Liver (tissue), 10 donors: ENCODE measurements at places on chromosomes 16 and 17. TPM values are rescaled to one million over a fixed set of nuclear protein-coding genes. Genes with fewer than 3 reads are reported as not detected.

RTN4RL1 gene
- total RNA-seq = 1.8 TPM

TAC4 gene
- total RNA-seq = not detected

EVPL gene
- not detected for total RNA-seq

C1QL1 gene
- 0.17 TPM for total RNA-seq

PER1 gene
- total RNA-seq = 10.1 TPM

KLHL10 gene
- total RNA-seq = not detected

NPIPB13 gene
- total RNA-seq = 1.5 TPM

HAP1 gene
- 0.05 TPM for total RNA-seq

GRCh38 chr16:62475573-62475972, 439.3 kb upstream of the CDH8 start:
- H3K4me3 ChIP-seq = no peak overlapping the region
- DNase-seq = no peak
- no peaks in the 10 kb centered on the region for H3K36me3 ChIP-seq
- H3K27me3 ChIP-seq = no peaks in the 10 kb centered on the region
- H3K4me1 ChIP-seq = no peaks in the 10 kb centered on the region

DNA sequence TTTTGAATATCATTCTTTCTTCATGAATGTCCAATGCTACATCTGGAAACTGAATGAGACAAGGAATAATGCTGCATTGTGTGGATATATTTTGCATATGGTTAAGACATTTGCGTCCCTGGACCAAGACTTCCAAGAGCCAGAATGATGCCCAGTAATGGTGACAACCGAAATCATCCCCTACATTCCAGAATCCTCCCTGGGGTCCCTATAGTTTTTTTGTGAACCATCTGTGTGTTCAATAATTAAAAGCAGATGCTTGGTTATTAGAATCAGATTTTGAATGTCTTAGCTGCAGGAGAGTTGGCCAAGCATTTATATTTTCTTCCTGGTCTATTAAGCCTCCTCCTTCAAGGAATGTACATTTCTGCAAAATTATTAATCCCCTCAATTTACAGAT, 426.7 kb upstream of the CDH8 start:
- H3K4me1 ChIP-seq = no peaks in the 10 kb centered on the region
- H3K4me3 ChIP-seq = no peak overlapping the region
- no peak overlapping the region for H3K27ac ChIP-seq
- no peaks in the 10 kb centered on the region for H3K36me3 ChIP-seq

- peak within 1 kb of the TSS; percentile 77 for H3K27ac ChIP-seq
- peaks cover under 1% of the 10 kb centered on the region for H3K36me3 ChIP-seq
- H3K4me1 ChIP-seq = peaks cover 17% of the 10 kb centered on the region
- DNase-seq = no peak
Measured at GRCh38 chr16:28494121-28494851, at the start of gene APOBR. Gene APOBR (plus strand): TSS chr16:28494643. CDS start chr16:28494682, 39 bp downstream.

DNA sequence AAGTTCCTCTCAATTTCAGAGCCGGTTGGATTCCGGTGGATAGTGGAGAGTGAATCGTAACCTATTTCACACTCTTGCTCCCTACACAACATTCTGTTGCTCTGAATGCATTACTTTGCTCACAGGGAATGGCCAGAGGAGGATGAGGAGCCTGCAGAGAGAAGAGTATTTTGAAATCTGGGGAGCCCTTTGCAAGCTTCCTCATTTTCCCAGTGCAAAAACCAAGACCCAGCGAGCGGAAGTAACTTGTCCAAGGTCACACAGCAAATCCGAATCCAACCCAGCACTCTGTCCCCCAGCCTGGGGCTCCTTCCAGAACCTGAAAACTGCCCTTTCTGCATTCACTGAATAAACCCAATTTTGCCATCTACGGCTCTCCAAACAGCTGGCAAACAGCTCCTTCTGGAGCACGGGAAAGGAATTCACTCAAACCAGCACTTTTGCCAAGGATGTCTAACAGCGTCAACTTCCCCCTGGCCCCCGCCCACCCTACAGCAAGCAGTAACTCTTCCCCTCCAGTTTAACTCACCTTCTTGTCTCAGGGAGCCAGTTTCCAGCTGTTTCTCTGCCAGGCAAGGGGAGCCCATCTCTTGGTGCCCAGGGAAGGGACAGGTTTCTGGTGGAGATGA, 557 bp downstream of the KCNG4 start:
- H3K4me1 ChIP-seq = no peaks in the 10 kb centered on the region
- no peaks in the 10 kb centered on the region for H3K27me3 ChIP-seq
- DNase-seq = no peak
- no peak overlapping the region for H3K27ac ChIP-seq
- H3K36me3 ChIP-seq = no peaks in the 10 kb centered on the region

GRCh38 chr17:50829332-50829731, 6.1 kb upstream of the WFIKKN2 start:
- H3K4me1 ChIP-seq = peaks cover 8% of the 10 kb centered on the region
- H3K27me3 ChIP-seq = no peaks in the 10 kb centered on the region
- no peak overlapping the region for H3K27ac ChIP-seq
- no peak for DNase-seq

DNA sequence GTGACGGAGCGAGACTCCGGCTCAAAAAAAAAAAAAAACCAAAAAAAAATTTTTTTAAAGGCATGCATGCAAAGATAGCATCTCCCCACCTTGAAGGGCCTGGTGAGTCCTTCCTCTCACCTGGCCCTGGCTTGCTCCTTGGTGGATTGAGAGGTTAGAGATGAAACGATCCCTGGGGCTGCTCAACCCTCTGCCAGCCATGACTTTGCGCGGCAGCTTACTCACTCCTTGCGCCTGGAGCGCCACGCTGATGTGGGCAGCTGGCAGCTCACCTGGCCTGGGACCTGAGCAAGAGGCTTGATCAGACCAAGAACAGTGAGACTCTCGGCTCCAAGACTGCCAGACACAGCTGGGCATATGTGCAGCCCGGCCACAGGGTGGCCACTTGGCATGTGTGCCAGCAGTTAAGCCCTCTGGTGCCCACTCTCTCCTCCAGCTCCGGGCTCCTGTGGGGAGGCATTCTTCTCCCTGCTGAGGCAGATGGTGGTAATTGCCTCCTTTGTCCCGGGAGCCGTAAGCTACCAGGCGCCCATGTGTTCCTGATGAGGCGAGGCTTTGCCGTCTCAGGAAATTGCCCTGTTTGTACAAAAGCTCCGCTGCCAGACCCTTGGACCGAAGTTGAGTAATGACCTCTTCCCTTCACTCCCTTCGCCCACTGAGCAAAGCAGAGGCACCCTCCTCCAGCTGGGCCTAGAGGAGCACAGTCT, 5.1 kb upstream of the EVPL start:
- H3K4me1 ChIP-seq = peaks cover 2% of the 10 kb centered on the region
- H3K36me3 ChIP-seq = no peaks in the 10 kb centered on the region
- no peaks in the 10 kb centered on the region for H3K27me3 ChIP-seq
- no peak overlapping the region for H3K27ac ChIP-seq
- no peak overlapping the region for H3K4me3 ChIP-seq

DNA sequence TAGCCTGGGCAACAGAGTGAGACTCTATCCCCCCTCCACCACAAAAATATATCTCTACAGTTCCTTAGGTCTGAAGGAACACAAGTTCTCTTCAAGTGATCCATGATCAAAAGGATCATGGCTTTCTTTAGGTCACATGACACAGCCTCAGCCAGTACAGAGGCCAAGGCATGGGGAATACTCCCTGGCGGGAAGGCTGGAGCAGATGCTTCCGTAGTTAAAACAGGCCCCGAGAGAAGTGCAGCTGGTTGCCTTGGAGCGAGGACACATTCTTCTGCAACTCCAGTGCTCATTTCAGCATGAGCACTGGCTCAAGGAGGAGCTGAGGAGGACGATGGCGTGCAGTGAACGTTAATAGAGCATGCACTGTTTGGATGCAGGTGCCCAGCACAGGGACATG, 13.5 kb downstream of the CDIP1 start:
- H3K4me1 ChIP-seq = peaks cover 4% of the 10 kb centered on the region
- no peak overlapping the region for H3K27ac ChIP-seq
- H3K4me3 ChIP-seq = no peak overlapping the region
- H3K27me3 ChIP-seq = no peaks in the 10 kb centered on the region
- H3K36me3 ChIP-seq = peaks cover 3% of the 10 kb centered on the region
- no peak for DNase-seq

DNA sequence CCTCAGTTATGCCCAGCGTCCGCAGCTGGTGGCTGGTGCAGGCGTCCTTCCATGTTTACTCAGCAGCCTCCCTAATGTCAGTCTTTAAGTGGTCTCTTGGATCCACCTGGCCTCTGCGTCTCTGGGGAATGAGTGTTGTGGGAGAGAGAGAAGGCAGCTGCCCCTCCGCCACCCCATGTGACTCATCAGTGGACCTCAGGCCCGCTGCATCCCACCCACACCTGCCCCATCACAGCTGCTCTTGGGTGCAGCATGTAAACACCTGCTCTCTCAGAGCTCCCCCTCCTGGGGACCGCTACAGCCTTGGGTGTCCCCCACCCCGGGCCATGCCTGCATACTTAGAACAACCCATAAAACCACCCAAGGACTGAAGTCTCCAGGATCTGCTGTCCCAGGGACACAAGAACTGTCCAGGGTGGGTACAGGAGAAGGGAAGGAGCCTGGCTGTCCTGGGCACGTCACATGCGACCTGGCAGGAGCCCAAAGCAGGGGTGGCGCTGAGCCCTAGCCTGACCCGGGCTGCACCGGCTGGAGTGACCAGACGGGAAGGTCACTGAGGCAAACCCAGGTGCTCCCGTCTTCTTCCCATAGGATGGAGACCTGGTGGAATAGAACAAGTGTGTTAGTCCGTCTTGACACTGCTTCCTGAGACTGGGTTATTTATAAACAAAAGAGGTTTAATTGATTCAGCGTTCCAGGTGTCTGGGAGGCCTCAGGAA, 4.2 kb downstream of the C16orf90 start:
- H3K27me3 ChIP-seq = no peaks in the 10 kb centered on the region
- peaks cover 5% of the 10 kb centered on the region for H3K36me3 ChIP-seq
- no peaks in the 10 kb centered on the region for H3K4me1 ChIP-seq
- no peak overlapping the region for H3K27ac ChIP-seq

GRCh38 chr17:82227629-82228277, 1.1 kb upstream of the SLC16A3 start:
- H3K27ac ChIP-seq = peak overlapping the region; percentile 79
- H3K27me3 ChIP-seq = no peaks in the 10 kb centered on the region
- H3K36me3 ChIP-seq = no peaks in the 10 kb centered on the region
- H3K4me1 ChIP-seq = peaks cover 20% of the 10 kb centered on the region

- H3K27me3 ChIP-seq = no peaks in the 10 kb centered on the region
- H3K27ac ChIP-seq = no peak overlapping the region
- no peak for DNase-seq
- no peaks in the 10 kb centered on the region for H3K4me1 ChIP-seq
- no peaks in the 10 kb centered on the region for H3K36me3 ChIP-seq
- no peak overlapping the region for H3K4me3 ChIP-seq
Measured at GRCh38 chr17:71959154-71959553, 161.7 kb upstream of the SOX9 start.

DNA sequence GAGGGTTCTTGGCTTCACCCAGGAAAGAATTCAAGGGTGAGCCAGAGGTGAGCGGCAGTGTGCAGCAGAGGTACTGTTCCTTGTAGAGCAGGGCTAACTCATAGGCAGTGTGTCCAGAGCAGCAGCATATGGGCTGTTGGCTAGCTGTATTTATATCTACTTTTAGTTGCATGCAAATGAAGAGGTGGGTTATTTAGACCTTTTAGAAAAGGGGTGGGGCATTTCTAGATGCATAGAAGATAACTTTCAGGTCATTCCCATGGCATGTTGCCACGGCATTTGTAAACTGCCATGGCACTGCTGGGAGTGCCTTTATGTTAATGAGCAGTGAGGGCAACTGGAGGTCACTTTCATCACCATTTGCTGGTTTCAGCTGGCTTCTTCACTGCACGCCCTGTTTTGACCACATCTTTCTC, 141.0 kb downstream of the STX8 start:
- no peak for DNase-seq
- H3K27me3 ChIP-seq = no peaks in the 10 kb centered on the region
- H3K4me3 ChIP-seq = no peak overlapping the region
- no peaks in the 10 kb centered on the region for H3K4me1 ChIP-seq

DNA sequence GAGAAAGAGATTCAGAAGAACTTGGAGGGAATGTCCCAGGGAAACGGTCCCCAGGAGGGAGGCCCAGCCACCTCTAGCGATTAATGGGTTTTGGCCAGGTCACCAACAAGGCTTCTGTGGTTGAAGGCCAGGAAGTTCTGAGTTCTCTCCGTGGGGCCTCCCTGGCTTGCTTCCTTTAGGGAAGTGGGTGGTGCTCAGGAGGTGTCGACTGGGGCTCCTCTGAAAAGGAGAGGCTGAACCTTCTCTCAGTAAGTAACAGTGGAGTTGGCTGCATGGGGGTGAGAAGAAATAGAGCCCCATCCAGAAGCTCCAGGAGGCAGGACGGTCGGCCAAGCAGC, 77.1 kb upstream of the GSE1 start:
- no peaks in the 10 kb centered on the region for H3K36me3 ChIP-seq
- H3K27me3 ChIP-seq = no peaks in the 10 kb centered on the region
- H3K4me3 ChIP-seq = no peak overlapping the region
- DNase-seq = no peak

GRCh38 chr16:72094266-72094610, 591 bp downstream of the DHX38 start:
- peak overlapping the region; percentile 98 for H3K4me3 ChIP-seq
- peaks cover 12% of the 10 kb centered on the region for H3K36me3 ChIP-seq
- DNase-seq = no peak
- H3K4me1 ChIP-seq = peaks cover 30% of the 10 kb centered on the region

DNA sequence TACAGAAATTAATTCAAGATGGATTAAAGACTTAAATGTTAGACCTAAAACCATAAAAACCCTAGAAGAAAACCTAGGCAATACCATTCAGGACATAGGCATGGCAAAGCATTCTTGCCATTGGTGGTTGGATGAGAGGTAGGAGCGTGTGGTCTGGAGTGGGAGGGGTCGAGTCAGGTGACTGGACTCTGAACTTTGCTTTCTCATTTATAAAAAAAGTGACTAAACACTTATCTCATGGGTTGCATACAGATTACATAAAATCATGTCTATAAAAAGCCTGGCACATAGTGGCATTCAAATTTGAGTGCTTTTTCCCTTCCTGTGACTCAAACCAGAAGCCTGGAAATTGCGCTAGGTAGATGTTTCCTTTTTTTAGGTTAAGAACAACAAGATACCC, 159.7 kb upstream of the SHISA6 start:
- no peaks in the 10 kb centered on the region for H3K4me1 ChIP-seq
- no peak overlapping the region for H3K4me3 ChIP-seq
- H3K36me3 ChIP-seq = no peaks in the 10 kb centered on the region
- DNase-seq = no peak

DNA sequence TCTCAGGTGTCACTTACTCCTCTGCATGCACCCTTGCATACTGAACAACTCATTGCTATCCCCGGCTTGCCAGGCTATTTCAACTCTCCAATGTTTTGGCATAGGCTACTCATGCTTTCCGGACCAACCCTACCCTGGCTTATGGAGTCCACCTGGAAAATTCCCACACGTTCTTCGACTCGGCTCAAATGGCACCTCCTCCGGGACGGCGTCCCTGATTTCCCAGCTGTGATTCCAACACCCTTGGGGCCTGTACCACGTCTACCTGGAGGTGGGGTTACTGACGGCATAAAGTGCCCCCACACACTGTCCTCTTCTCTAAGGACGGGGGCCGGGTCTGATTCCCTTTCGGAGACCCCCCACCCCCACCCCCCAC, 498 bp downstream of the SMYD4 start:
- H3K4me1 ChIP-seq = peaks cover 13% of the 10 kb centered on the region
- DNase-seq = no peak
- no peaks in the 10 kb centered on the region for H3K27me3 ChIP-seq
- peak overlapping the region; percentile 80 for H3K27ac ChIP-seq

- no peaks in the 10 kb centered on the region for H3K36me3 ChIP-seq
- H3K4me3 ChIP-seq = no peak overlapping the region
- DNase-seq = no peak
- H3K4me1 ChIP-seq = peaks cover 12% of the 10 kb centered on the region
- peak overlapping the region; percentile 81 for H3K27ac ChIP-seq
- H3K27me3 ChIP-seq = no peaks in the 10 kb centered on the region
Measured at GRCh38 chr17:19551165-19551564, 17.5 kb downstream of the SLC47A1 start.
